Fibroblast of lung (primary cell): ENCODE measurements at places on chromosomes 3 and 15.

DNA sequence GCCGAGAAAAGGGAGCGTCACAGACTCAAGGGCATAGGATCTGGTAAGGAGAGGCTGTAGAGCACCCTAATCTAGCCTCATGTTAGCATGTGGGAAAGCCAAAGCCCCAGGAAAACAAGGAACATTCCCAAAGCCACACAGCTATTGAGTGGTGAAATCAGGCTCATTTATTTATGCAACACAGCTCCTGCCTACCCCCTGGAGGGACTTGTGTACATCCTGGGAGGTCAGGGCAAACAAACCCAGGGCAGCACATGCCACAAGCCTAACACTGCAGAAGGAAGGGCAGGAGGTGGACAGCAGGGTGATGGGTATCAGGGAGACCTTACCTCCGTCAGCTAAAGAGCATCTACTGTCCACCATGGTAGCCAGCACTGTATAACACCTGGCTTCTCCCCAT, 283.5 kb downstream of the RPLP1 start:
- DNase-seq: no peak

DNA sequence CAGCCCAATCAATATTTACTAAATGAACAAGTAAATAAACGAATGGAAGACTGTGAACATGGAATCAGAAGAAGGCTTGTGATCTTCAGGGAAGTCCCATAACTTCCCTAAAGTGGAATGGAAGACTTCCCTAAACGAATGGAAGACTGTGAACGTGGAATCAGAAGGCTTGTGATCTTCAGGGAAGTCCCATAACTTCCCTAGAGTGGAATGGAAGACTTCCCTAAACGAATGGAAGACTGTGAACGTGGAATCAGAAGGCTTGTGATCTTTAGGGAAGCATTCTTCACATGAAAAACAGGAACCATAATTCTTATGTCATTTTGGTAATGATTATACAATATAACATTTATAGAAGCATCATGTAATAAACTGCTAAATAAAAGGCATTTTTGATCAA, 38.8 kb downstream of the EOGT start:
- no peak for DNase-seq

DNA sequence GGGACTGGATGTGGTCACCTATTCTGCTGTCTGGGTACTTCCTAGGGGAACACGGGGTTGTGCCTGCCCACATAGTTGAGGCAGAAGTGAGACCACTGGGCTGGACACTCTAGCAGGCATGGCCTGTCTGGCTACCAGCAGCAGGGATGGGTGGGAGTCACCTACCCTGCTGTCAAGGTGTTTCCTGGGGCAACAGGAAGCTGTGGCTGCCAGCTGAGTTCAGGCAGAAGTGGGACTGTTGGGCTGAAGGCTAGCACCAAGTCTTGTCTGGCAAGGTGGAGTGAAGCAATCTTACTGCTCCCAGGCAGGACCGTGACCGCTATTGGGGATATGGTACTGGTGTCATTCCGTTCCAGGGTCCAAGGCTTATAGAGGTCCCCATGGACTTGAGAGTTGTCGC, 20.3 kb upstream of the ZDHHC23 start:
- no peak for DNase-seq

- no peak for DNase-seq
Observed at GRCh38 chr15:69749797-69750196, 297.2 kb downstream of the RPLP1 start.

GRCh38 chr3:10417847-10418246, 87.5 kb downstream of the ATP2B2 start:
- peak; percentile 49 for DNase-seq

- DNase-seq: peak; percentile 57
Observed at GRCh38 chr3:72265256-72266015, 480.5 kb upstream of the PROK2 start.

DNA sequence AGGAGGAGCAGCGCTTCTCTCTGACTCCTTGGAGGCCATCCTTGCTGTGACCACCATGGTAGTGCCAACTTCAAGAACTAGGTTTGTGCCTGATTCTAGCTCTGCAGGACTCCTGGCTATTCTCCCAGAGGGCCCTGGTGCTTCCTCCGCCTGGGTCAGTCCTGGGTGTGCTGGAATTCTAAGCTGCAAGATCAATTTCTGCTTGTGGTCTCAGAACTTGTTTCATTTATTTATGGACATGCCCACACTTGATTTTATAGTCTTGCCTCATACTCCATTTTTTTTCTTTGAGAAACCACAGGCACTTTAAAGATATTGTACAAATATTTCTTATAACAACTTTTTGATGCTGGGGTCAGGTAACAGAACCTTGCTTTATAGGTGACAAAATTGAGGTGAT, 87.6 kb downstream of the PDCD6IP start:
- peak; percentile 28 for DNase-seq

DNA sequence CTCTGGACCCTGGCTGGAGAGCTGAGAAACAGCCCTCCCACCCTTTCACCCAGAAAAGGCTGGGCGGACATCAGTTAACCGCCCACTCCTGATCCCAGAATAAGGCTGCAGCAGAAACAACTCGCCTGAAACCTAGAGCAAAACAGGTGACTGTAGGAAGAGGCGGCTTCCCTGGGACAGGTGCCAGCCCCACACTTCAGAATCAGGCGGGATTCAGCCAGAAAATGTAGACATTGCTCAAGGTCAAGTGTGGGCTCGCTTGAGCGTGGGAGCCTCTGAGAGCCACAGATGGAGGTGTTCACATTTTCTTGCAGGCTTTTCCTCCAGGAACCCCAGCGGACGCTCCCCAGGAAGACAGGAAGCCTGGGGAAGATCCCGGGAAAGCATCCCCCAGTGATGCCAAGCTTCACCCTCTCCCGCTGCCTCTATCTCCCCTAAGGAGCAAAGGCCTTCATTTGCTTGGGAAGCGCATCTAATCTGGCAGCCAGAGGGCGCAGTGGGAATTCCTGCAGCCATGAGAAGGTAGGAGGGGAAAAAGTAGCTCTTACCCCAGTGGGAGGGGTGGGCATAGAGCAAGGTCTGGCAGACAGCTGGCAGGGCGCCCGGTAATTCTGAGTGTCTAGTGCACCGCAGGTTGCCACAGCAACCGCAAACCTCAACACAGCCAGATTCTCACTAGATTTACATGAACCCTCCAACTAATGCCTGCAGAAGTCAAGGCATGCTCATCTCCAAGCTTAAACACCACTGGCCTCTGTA, 77.7 kb downstream of the OCA2 start:
- peak; percentile 72 for DNase-seq

DNA sequence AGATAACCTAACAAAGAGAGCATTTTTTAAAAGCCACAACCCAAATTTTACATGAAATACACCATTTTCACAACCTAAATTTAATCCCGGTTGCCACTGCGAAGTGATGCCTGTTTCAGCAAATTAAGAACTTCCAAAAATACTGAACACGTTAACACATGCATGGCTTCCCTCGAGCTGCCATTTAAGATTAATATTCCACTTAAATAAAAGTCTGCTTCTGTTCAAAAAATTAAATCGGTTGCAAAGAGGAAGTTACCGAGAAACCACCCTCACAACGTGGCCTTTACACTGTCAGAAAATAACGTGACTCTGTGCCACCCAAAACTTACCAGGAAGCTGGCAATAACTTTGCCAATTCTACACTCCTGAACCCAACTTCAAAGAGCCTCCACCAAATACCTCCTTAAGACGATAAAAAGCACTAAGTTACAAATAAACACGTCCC, 1.2 kb downstream of the TBL1XR1 start:
- DNase-seq: no peak

DNA sequence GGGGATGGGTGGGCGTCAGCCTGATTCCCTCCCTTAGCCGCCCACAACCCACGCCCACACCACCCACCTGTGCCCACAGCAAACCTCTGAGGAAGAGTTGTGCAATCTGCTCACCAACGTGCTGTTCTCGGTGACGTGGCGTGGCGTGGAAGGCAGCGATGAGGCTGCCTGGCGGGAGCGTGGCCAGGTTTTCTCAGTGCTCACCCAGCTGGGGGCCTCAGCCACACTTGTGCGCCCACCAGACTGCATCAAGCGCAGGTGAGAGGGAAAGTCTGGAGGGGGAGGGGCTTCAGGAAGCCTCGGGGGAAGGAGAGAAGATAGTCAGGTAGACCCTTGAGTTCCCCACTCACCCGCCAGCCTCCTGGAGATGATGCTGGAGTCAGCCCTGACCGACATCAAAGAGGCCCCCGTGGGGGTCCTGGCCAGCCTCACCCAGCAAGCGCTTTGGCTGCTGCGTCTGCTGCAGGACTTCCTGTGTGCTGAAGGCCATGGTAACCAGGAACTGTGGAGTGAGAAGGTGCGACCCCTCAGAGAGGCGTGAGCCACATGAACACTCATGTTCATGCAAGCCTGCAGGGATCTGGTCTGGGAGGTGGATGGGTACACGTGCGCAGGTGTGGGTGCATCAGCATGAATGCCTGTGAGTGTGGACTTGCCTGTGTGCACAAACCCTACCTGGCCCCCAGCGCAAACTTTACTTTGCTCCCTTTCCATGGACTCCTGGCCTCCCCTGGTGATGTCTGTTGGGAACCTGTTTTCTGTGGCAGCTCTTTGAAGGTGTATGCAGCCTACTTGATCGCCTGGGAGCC, 21.7 kb downstream of the NBEAL2 start:
- no peak for DNase-seq

- DNase-seq: peak; percentile 67
Observed at GRCh38 chr3:36944012-36944640, 728 bp downstream of the TRANK1 start.

DNA sequence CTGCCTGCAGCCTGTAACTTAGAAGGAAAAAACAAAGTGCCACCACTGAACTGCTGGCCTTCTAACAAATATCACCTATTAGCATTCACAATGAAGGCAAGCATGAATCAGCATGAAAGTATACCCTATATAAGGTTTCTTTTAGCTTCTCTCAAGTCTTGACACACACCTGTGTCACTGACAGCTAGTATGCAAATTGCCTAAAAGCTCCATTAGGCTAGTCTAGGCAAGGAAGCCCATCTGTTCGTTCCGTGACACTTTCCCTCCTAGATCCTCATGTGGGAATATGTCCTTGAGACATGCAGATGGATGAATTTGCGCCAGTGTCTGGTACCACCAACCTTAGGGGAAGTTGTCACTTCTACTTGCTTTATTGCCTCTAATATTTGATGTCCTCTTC, 129.3 kb downstream of the RBMS3 start:
- DNase-seq: no peak

GRCh38 chr3:32337505-32337904, 54.1 kb upstream of the CMTM7 start:
- DNase-seq: no peak

DNA sequence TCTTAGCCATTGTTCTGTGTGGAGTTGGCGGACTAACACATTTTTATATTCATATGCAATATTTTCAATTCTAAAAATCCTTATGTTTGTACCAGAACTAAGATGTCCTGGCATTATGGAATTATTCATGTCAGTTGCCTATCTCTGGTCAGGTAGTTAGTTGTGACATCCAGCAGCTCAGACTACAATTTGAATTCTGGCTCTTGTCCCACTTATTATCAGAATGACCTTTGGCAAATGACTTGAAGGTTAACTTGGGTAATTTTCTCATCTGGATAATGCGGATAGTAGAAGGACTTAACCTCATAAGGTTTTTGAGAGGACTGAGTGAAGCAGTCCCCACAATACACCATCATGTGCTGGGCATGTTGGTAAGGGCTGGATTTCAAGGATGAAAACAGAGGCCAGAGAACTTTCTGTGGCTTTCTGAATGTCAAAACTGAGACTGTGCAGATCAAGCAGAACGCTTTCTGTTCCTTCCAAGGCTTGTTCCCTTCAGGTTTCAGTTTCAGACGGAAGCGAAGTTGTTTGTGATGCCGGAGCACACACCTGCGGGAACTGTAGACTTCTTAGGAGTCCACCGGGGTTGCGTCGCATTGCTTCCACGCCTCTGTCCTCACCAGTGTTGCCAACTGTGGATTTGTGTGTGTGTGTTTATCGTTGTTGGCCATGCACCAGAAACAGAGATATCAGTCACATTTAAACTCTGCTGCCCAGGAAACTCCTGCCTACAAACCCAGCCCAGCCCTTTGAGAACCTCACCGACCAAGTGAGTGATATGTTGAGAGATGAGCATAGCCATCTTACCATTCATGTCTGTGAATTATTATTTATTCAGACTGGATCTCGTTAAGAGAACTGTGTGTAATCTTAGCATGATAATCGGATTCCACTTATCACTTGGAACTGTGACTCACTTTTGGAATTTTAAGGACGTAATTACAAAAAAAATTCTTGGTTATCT, 76.0 kb downstream of the PTPRG start:
- peak; percentile 28 for DNase-seq

DNA sequence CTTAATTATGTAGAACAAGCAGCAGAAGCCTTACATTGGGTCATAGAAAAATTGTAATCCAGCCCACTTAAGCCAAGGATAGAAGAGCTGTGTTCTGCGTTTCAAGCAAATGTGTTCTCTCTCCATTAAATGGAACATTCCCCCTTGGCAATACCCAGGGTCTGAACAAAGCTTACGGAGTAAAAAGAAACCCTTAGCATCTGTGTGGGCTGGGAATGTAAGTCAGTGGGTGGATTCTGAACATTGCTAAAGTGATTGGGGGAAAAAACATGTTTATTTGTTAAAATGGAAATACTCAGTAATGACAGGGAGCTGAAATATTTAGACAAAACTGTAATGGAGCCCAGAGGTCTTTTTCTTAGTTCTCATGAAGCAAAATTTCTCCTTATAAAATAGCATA, 147.4 kb downstream of the DUT start:
- DNase-seq: peak; percentile 68

DNA sequence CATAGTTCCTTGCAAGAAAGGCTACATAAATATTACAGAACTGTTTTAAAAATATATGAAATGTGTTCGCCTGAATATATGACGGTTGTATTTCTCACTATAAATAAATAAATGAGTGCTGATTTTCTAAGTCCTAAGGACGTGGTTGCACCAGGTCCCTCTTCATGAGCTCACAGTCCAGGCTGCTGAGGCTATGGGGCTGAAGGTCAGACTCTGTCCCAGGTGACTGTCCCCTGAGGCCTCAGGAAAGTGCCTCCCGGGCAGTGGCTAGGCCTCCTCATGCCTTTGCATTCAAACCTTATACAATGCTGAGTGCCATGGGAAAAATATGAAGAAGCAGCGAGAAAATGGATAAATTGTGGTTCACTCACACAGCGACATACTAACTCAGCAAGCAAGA, 43.5 kb upstream of the SSR3 start:
- DNase-seq: no peak

- no peak for DNase-seq
Observed at GRCh38 chr3:154050766-154051165, 70.4 kb upstream of the ARHGEF26 start.

- DNase-seq: peak; percentile 37
Observed at GRCh38 chr3:113079218-113079961, 88.6 kb downstream of the GTPBP8 start.

- DNase-seq: no peak
Observed at GRCh38 chr3:114299941-114300624, 6.3 kb downstream of the TIGIT start.
